ENCODE measurements at places on chromosomes 7 and 10.

DNA sequence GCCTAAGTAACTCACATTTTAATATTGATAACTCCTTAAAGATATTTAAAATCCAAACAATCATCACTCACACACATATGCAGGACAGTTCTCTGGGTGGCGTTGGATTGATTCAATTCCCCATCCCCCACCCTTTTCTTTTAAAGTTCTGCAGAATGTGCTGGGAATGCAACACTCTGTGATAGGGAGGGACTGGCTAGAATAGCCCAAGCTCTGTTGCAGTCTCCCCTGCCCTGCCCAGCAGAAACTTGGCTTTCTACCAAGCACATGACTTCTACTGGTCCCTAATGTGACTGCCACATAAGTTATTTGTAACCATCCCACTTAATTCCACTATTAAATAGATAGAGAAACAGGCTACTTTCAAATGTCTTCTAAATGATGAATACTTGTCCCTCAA lies 55.2 kb downstream of the TWIST1 start:
- no peak for DNase-seq

DNA sequence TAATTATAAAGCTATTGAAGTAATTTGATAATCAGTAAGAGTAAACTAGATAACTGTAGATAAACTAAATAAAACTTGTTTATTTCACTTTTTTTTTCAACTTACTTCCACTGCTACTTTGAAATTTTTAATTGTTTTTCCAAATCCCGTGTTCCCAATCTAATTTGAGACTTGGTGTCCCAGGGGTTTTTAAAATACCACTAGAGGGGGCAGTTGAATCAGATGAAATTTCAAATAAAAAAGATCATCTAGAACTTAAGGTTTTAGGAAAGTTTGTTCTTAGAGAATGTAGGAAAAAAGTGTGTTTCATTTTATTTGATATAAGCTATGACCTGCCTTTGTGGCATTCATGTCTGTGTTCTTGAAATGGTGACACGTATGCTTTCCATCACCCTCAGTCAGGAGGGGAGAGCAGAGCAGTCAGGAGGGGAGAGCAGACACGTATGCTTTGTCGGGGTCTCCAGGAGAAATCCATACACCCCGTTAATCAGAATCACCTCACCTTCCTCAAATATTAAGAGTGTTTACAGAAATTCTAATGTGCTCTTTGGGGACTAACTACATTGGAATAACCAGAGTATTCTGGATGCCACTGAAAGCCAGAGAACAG lies 49.9 kb downstream of the C10orf67 start:
- DNase-seq, result no peak

DNA sequence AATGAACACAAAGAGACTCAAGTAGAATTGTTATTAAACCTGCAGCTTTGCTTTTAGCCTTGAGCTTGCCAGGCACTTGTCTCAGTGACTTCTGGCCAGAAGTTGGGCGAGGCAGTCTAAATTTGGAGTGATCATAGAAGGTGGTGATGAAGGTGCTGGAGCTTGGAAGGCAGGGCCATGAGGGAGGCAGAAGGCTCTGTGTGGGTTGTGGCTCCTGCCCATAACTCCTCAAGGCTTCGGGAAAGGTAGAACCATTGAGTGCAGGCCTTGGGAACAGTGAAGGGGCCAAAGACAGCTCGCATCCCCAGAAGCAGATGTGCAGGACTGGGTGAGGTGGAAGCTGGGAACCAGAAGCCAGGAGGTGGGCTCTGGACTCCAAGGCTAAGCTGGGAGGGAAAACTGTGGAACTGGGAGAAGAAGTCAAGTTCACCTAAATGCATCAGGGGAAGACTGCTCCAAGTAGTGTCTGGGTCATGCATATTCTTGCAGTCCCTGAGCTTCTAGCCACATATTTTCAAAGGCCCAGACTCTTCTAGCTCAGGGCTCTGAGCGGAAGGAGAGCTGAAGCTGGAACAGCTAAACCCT lies 111.1 kb upstream of the HABP2 start:
- DNase-seq, result no peak

DNA sequence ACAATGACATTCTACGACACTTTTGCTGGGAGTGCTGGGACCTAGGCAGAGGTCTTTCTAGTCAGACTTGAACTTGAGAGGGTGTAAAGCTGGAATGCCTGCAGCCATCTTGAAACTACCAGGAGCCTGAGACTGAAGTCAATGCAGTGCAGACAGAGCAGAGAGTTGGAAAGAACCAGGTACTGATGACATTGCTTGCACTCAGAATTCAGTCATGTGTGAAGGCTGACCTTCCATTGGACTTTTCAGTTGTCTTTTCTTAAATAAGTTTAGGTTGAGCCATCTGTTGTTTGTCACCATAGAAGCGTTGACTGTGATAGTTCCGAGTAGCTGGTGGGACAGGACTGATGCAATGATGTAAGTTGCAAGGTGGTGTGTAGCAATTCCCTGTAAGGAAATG lies 3.1 kb upstream of the PLPP4 start:
- no peak for DNase-seq

DNA sequence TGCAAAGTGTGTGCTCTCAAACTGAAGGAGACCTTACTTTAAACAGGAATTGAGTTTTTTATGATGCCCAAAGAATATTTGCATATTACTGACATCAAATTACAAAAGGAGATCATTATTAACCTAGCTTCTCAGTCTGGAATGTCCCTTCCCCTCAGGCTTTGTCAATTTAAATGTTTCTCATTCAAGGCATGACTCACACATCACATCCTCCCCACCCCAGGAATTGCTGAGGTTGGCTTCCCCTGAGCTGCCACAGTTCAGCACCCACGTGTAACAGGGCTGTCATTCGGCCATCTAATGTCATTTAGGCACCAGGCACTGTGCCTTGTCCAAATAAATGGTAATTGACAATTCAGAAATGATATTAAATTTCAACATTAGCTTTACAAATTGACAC lies 305.9 kb upstream of the MGMT start:
- DNase-seq, result no peak

GRCh38 chr7:69696054-69696591 lies 97.8 kb downstream of the AUTS2 start:
- peak; percentile 54 for DNase-seq

DNA sequence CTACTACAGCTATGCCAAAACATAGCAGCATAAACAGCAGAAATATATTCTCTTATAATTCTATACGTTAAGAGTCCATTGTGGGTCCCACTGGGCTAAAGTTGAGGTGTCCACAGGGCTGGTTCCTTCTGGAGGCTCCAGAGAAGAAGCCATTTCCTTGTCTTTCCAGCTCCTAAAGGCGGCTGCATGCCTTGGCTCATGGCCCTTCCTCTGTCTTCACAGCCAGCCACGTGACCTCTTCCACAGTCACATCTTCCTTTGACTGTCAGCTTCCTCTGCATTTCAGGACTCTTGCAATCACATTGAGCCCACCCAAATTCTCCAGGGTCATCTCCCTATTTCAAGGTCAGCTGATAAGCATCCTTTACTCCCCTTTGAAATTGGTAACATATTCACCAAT lies 17.2 kb downstream of the NACAD start:
- DNase-seq, result no peak

DNA sequence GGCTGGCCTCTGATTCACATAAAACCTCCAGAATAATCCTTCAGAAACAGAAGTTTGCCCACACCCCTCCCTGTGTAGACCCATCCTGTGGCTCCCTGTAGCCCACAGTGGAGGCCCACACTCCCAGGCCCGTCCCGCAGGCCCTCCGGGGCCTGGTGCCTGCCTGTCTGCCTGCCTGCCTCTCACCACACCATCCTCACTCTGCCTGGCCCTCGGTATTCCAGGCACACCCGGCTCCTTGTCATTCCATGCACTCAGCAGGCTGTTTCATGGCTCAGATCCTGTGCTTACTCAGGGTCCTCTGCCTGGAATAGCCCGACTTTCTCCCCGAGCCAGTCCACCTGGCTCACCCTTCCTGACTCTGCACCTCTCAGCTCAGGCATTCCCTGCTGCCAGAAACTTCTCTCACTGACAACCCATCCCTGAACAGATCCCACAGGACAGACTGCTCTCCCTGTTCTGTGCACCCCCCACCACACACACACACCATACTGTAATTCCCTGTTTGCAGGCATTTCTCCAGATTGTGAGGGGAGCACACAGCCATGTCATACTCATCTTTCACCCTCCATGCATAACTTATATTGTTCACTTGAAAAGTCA lies 498.0 kb upstream of the ZMIZ1 start:
- no peak for DNase-seq

GRCh38 chr7:70631718-70632117 lies 500.2 kb upstream of the GALNT17 start:
- DNase-seq, result no peak

GRCh38 chr10:52111101-52111891 lies 202.8 kb upstream of the DKK1 start:
- no peak for DNase-seq

DNA sequence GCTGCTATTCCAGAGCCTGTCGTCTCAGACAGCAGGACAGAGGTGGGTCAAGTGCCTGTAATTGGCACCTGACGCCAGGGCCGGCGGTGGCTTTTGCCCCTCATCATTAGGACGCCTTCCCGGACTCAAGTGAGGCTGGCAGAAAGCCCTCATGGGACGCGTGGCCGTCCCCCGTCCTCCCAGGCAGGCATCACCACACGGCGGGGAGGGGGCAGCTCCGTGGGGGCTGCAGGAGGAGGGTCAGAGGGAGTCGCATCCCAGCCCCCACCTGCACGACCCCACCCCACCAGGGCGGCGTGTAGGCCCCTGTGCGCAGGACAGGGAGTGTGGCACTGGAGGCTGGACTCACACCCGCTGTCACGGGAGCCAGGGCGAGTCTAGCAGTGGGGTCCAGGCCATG lies 16.3 kb downstream of the CFAP46 start:
- no peak for DNase-seq

- DNase-seq, result no peak
Observed at GRCh38 chr10:97549587-97550322, 22.8 kb upstream of the ANKRD2 start.

DNA sequence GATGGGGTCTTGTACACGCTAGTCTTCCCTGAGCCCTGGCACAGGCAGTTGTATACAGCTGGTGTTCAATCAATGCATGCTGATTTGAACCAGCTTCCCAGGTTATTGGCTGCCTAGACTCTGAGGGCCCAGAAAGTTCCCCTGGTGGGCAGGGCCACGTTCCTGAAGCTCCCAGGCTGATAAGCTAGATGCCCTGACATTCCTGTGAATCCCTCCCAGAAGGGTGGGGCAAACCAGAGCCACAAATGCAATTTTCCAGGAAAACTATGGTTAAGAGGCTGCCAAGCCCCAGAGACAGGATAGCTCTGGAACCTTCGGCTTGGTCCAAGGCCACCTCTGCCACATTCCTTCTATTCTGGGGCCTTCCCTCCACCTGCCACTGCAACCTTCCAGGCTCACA lies 78.2 kb downstream of the FAM53B start:
- no peak for DNase-seq

DNA sequence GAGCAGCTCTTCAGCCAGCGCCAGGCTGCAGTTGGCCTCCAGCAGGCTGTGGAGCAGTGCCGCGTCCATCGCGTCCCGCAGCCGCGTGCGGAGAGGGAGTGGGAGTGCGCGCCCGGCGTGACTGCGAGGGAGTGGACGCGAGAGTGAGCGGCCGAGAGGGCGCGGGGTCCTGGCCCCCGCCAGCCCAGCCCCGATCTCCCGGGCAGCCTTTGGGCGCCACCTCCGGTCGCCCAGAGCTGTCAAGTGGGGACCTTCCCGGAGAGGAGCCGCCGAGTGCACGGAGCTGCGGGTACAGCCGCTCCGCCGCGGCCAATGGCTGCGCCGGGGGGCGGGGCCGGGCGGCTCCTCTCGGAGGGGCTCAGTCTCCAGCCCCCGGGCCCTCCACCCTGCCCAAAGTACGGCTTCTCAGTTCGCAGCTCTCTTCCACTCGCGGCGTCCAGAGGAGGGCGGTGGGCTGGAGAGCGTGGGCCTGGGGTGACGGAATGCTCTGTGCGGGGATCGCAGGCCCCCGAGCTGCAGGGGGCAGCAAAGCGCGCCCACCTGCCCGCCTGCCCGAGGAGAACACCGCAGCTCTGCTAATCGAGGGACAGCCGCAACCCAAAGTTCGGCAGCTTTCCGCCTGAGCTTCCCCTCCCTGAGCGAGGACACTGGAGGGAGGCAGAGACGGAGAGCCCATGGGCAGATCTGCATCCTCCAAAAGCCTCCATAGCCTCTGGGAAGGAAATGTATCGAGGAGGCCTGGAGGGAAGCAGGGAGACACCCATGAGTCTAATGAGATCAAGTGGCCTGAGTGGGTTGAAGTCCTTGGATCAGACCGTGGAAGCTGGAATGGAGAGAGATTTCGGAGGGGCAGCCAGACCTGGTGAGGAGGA lies at the start of gene CRHR2:
CRHR2 (minus strand) TSS at position 245 of the 872 bp plus-strand sequence; CDS start at position 69, 176 bp downstream.
- peak; percentile 64 for DNase-seq
